Karpas-422 (cell line): ENCODE measurements at places on chromosomes 11 and 22. TPM values are rescaled to one million over a fixed set of nuclear protein-coding genes. Genes with fewer than 3 reads are reported as not detected.

NRGN gene
- total RNA-seq, result 0.97 TPM in 1 of 2 replicates, not detected in the other

LMO1 gene
- not detected in 2 replicates for total RNA-seq

PGGHG gene
- 17.0 and 24.2 TPM in 2 replicates for total RNA-seq

DNA sequence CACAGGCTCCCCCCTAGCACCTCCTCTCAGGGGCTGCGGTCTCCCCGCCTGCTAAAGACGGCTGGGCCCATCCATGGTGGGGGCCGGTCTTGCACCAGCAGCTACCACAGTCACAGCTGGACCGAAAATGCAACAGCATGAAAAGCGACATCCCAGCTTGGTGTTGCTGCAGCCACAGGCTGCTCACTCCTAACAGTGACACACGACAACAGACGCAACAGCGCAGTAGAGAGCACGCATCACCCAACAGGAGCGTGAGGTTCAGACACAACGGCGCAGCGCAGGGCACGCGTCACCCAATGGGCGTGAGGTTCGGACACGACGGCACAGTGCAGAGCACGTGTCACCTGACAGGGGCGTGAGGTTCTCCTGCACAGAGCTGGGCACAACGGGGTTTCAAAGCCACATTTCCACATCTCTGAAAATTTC lies 24.1 kb downstream of the TOLLIP start:
- DNase-seq, result no peak

GRCh38 chr11:56876621-56877275 lies 112.0 kb upstream of the OR5AK2 start:
- DNase-seq, result no peak

- DNase-seq, result no peak
Observed at GRCh38 chr11:126993599-126993998, 7.0 kb downstream of the KIRREL3 start.

DNA sequence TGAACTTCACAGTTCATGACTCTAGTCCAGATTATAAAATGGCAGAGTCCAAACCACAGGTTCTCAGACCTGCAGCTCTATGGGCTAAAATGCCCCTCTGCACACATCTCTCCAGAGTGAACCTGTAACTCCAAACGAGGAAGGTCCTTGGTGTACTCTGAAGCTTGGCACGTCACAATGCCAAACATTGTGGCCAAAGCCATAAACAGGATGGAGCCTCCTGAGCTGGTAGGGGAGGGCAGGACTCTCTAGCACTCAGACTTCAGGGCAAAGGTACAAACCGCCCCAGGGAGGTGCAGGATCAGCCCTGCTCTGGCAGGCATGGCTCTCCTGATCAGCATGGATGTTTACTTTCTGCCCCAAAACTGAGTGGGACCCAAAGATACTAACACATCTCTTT lies 2.3 kb downstream of the SCUBE2 start:
- no peak for DNase-seq

- no peak for DNase-seq
Observed at GRCh38 chr11:85704967-85705366, 19.0 kb upstream of the CCDC89 start.
